NCI-H524 (cell line): ENCODE measurements at places on chromosomes 12 and 14.
A peak's percentile ranks its signal among the peaks of the same experiment; 100 is the strongest.

- DNase-seq: no peak
These were observed 249.6 kb upstream of the SOX5 start for GRCh38 chr12:24198936-24199671.

DNA sequence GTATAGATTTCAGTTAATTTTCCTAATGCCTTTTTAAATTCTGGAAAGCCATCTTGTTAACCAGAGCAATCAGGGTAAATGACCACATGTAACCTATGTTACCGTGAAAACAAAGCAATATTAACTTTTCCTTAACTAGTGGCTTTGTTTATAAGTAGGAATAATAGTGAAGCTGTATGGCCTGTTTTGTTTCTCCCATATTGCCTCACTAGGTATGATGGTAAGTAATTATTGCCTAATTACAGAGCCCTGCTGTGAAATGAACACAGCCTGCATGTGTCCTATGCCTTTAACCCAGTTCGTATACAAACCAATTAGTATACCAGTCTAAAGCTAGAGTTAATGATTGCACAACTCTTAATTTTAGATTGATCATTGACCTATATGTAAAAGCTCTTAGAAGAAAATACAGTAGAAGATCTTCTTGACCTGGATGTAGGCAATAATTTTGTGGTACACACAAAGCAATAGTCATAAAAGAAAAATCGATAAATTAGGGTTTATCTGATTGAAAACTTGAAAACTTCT is 249.9 kb downstream of the CCDC91 start:
- no peak for DNase-seq

DNA sequence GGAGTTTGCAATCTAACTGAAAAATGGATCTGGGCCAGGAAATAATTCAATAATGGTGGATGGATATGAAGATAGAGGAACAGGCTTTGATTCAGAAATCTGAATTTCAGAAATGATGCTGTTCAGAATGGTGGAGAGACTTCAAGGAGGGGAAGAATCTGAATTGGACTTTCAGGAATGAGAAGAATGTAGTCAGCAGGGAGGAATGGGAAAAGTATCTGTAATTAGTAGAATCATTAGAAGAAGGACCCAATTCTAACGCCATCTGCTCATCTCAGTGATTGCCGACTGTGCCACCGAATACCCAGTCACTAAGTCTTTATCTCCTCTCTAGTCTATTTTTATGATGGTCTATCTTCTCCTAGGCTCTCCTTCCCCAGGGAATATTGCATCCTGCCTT is 363.2 kb downstream of the GALC start:
- peak; percentile 30 for DNase-seq

- DNase-seq: no peak
These were observed 20.0 kb downstream of the SLCO1B3 start for GRCh38 chr12:20830456-20830855.

GRCh38 chr12:33111850-33112249 is 215.3 kb upstream of the PKP2 start:
- DNase-seq: no peak

DNA sequence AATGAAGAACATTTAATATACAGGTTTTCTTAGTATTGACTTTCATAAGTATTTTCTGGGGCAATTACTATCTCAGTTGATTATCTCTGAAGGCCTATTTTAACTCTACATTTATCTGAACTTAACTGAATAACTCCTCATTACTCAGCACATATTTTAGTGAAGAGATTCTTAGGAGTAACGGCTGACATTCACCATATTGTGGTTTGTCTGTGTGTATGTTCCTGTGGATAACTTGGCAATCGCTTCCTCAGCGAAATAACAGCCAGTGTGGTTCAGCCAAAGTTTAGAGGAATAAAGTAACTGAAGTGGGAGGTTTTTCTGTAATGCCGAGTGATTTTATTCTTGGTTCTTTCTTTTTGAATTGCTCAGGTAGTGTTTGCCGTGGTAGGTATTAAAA is 168.0 kb downstream of the RAD51B start:
- DNase-seq: no peak

DNA sequence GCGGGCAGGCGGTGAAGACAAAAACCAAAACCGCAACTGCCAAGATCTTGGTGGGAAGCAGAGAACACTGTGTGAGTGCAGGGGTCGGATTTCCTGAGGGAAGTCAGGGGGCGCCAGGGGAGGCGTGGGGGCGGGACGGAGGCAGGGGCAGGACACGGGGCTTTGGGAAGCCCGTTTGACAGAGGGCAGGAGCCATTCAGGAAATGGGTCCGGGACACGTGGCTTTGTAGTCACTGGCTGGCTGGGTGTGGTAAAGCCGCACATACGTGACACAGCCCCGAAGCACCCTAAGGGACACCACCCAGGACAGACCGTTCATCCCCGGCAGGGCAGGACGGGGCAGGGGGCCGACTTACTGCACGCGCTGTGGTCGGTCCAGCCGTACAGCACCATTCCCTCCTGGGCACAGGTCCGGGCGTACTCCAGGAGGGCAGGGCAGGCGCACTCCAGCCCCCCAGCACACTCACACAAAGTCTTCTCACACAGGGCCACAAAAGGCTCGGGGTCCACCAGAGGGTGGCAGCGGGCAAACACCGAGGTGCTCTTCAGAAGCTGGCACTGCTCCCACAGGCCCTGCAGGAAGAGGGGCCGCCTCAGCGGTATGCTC is 49.4 kb downstream of the VWF start:
- DNase-seq: peak; percentile 26

DNA sequence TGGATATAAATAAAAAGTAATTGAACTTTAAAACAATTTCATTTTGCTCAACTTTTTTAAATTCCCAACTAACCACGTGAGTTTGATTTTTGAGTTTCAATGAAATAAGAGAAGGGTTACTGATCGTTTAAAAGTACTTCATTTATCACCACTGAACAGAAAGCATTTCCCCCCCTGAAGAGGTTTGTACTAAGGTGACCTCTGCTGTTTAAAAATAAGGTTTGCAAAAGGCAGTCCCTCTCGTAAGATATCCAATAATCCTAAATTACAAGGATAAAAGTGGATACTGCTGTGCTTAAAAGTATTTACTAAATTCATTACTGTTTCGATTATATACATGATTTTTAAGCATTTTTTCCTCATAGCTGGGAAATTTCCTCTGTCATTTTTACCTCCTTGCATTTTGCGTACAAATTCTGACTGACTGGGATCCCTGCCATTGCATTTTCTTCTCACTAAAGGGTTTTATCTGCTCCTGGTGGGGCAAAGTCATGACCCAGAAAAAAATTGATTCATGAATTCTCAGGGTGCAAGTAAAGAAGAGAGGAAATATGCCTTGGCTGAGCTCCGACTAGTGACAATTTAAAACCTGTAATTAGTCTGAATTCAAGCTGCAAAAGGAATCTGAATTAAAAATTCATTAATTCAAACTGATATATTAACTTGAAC is 463.8 kb downstream of the PRKD1 start:
- peak; percentile 71 for DNase-seq

- DNase-seq: no peak
These were observed 225.6 kb downstream of the EFCAB11 start for GRCh38 chr14:89728964-89729363.

DNA sequence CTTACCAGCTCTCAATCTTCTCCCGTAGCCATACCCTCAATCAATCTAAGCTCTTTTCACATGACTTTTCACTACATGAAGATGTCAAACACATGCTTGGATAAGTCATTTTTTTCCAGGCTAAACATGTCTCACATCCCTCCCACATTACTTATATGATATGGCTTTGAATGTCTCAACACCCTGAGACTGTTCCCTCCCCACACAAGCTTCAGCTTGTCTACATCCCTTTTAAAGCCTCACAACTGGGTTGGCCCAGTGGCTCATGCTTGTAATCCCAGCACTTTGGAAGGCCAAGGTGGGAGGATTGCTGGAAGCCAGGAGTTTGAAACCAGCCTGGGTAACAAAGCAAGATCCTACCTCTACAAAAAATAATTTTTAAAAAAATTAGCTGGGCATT is 18.5 kb downstream of the ANAPC5 start:
- no peak for DNase-seq

DNA sequence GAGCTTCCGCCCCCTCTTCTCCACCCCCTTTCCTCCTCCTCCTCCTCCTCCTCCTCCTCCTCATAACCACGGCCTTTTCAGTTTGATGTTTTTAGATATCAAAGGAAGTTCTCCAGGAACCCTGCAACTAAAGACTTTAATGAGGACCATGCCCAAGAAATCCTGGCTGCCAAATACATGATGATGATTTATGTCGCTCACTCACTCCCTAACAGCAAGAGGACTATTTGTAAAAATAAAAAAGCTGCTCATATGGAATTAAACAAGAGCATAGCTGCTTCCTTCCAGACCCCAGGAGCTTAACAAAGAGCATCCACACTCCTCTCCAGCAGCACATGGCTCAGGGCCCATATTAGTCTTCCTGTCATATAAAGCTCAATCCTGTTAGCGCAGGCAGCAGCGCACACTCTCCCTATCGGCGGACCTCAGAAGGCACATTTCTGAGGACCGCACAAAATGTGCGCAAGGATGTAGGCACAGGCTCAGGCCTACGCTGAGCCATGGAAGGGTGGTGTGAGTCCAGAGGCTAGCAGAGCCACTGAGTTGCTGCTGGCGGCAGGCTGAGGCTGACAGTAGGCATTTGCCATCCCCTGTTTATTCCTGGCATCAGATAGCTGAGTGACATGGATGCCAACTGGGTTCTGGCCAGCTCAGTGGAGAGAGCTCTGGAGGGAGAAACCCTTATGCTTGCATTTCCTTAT is 232.8 kb downstream of the MSRB3 start:
- no peak for DNase-seq

DNA sequence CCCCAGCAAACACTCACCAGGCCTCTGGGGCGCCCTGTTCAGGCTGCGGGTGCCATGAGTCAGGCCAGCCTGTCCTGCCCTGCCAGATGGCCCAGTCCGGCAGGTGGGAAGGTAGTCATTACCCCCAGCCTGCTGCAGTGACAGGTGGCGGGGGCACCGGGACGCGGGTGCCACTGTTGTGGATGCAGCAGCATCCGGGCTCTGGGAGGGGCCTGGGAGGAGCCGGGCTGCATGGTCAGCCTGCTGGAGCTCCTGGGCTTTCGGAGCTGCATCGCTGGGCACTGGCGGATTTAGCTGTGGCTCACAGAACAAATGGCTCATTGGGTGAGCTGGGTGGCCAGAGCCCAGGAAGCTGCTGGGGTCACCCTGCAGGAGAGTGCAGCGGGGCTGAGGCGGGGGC is 13.5 kb downstream of the CEP170B start:
- peak; percentile 96 for DNase-seq

DNA sequence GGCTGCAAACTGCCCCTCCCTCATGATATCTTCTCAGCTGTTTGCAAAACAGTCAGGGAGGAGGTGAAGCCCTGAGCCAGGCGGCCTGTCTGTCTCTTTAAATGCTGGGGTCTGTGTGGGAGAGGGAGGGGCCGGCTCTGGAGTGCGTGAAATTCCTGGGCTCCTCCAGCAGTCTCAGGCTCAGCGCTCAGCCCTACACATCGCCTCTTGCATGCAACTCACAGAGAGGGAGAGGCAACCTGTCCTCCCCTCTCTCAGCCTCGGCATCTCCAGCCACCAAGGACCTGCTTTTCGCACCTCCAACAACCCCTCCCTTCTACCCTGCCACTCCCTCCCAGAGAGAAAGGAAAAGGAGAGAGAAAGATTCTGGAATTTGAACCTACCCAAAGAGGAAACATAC is at the start of gene NRXN3:
Gene NRXN3, plus strand, starts transcription at position 171 of the 400 bp plus-strand sequence. CDS start 72,721 bp downstream, outside the sequence.
- DNase-seq: no peak
